Epithelial cell of proximal tubule (primary cell): ENCODE measurements at places on chromosomes 16 and 17. TPM values are rescaled to one million over a fixed set of nuclear protein-coding genes. Genes with fewer than 3 reads are reported as not detected.

DNA sequence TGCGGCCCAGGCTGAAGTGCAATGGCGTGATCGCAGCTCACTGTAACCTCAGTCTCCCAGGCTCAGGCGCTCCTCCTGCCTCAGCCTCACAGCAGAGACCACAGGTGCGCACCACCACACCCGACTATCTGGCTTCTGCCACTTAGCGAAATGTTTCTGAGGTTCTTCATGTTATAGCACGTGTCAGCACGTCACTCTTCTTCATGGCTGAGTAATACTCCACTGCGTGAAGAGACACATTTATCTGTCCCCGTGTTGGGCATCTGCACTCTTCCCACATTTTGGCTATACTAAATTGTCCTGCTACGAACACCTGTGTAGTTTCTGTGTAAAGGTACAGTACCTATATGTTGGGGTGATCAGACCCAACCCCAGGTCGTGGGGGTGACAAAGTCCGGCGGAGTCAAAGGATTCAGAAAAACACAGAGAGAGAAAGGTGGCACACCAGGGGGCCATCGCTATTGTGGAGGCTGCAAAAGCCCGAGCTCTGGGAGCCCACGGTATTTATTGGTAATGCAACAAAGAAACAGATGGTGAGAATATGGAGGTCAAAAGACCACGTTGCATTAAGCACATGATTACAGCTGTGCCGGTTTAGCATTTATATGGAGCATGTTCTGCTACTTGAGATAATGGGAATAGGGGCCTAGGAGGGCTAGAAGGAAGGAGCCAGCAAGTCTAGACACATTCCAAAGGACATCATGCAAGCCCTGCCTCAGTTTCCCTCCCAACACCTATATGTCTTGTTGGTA lies 851 bp upstream of the DPEP1 start:
- DNase-seq: no peak

- no peak for DNase-seq
These were observed 121.6 kb downstream of the NTN1 start for GRCh38 chr17:9142772-9143494.

DNA sequence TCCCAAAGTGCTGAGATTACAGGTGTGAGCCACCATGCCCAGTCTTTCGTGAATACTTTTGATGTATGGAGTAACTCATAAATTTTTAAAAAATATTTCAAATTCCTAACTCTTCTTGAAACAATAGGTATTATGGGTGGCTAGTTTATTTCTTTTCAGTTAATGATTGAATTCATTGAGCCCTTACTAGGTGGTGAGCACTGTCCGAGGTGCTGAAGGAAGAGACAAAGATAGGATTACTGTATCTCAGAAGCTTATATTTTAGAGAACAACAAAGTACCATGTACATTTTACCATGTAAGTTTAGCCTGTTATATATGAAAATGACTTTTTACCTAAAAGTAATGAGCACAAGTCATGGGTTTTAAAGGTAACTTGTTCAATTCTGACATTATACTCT lies 418.3 kb downstream of the NPIPA7 start:
- DNase-seq: no peak

- no peak for DNase-seq
These were observed 13.8 kb downstream of the RIPOR1 start for GRCh38 chr16:67542464-67542863.

- no peak for DNase-seq
These were observed 5.4 kb downstream of the PGS1 start for GRCh38 chr17:78383725-78384471.

GRCh38 chr16:75421820-75422126 lies 11.5 kb downstream of the CFDP1 start:
- no peak for DNase-seq

SRL gene
- total RNA-seq: not detected in 2 replicates

PPP1R27 gene
- 0.17 and 0.36 TPM in 2 replicates for total RNA-seq

EVPLL gene
- total RNA-seq: not detected in 2 replicates

GRCh38 chr16:85078226-85078625 lies 34.0 kb downstream of the CIBAR2 start:
- DNase-seq: no peak

TMIGD1 gene
- total RNA-seq: not detected in 2 replicates

DNA sequence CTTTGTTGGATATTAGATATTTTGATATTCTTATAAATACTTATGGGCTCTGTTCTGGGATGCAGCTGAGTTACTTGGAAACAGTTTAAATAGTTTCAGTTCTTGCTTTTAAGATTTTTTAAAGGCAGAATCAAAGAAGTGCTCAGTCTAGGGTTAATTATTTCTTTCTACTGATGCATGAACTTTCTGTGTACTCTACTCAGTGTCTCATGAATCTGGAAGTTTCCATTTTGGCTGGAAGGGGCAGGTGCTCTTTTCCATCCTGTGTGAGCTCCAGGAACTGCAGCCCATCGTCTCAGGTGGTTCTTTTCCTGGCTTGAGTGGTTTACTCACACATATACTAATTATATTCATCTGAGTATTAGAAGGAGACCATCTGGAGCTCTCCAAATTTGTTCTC lies 61.1 kb upstream of the CPHXL start:
- DNase-seq: no peak

TNFRSF17 gene
- total RNA-seq: not detected in 2 replicates

- no peak for DNase-seq
These were observed 3.7 kb upstream of the HEATR9 start for GRCh38 chr17:35872196-35872980.

- no peak for DNase-seq
These were observed 5.7 kb downstream of the SNX11 start for GRCh38 chr17:48113201-48113676.

DNA sequence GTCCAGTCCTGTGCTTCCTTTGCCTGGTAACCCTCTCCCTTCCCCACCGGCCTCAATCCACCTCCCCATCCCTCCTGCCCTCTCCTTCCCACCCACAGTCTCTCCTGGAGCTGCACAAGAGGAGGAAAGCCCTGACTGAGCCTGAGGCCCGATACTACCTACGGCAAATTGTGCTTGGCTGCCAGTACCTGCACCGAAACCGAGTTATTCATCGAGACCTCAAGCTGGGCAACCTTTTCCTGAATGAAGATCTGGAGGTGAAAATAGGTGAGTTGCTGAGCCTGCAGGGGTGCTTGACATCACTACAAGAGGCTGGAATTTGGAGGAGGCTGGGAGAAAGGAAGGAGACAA lies 1.3 kb downstream of the PLK1 start:
- no peak for DNase-seq

DNA sequence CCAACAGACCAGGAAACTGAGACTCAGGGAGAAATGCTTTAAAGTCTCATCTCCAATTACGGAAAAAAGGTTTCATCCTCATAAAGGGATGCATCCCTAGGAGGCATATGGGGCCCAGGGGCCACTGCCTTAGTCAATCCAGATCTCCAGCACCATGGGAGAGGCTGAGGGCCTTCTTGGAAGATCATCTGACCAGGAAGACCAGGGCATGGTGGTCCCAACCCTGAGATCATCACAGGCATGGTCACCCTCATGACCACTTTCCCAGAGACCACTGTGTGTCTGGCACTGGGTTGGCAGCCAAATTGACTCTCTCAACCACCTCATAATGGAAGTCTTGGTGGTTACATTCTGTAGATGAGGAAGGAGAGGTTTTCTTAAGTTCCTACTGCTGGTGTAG lies 23.4 kb upstream of the CES5A start:
- no peak for DNase-seq

GRCh38 chr16:88548131-88548874 lies 21.9 kb upstream of the ZC3H18 start:
- no peak for DNase-seq

DNA sequence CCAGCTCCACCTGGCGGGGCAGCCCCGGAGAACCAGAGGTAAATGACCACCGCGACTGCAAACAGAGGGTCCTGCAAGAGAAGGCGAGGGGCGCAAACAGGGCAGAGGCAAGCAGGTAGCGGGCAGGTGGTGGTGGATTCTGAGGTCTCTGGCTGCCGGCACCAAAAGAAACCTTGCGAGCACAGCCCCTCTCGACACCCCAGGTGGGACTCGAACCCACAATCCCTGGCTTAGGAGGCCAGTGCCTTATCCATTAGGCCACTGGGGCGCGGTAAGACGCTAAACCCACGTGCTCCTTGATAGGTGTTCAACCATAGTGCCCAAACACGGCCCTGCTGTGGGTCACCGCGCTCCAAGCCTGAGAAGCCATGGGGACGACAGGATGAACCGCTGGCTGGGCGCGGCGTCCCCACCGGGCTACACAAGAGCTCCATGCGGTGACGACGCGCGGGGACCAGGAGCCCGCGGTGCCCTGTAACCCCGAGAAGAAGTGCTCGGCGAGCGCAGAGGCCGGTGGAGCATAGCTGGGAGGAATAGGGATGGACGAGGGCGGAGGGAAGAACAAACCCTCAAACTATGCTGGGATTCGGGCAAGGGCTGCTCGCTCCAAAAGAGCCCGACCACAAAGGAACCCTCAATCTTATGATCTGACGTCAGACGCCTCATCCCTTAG lies 12.4 kb downstream of the ATP5PD start:
- no peak for DNase-seq

MSLN gene
- total RNA-seq: 8.2 and 29.7 TPM in 2 replicates

DNA sequence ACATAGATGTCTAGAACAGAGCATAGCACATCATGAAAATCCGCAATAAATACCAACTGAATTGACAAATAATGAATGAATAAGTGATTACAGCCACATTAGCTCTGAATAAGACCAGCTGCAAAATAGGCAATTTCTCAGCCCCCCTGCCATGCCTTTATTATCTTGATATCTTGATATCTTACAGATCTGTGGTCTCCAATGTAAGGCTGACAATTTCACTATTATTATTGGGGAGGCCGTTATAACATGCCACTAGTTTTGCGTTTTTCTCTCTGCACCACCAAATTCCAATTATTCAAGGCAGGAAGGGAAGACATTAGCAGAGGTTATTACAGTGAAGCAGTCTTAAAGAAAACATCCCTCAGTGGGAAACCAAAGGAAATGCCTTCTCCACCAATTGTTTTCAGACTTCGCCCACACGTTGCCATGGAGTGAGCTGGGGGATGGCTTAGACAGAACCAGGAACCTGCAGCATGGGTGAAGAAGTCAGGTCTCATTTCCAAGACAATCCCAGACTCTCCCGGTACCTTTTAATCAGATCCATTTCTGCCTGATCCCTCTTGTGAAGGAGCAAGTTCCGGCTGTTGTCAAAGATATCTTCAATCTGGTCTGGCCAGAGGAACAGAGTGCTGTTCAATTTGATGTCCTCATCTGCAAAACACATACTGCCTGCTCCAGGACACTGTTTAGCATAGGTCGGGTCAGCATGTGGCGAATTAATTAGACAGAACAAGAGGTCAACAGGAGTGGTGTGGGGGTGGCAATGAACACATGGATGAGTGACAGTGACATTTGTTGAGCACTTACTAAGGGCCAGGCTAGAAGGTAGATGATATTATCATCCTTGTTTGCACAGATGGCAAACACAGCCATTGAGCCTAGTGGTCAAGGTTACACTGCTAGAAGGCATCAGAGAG lies 46.4 kb downstream of the DNAH3 start:
- no peak for DNase-seq

DNA sequence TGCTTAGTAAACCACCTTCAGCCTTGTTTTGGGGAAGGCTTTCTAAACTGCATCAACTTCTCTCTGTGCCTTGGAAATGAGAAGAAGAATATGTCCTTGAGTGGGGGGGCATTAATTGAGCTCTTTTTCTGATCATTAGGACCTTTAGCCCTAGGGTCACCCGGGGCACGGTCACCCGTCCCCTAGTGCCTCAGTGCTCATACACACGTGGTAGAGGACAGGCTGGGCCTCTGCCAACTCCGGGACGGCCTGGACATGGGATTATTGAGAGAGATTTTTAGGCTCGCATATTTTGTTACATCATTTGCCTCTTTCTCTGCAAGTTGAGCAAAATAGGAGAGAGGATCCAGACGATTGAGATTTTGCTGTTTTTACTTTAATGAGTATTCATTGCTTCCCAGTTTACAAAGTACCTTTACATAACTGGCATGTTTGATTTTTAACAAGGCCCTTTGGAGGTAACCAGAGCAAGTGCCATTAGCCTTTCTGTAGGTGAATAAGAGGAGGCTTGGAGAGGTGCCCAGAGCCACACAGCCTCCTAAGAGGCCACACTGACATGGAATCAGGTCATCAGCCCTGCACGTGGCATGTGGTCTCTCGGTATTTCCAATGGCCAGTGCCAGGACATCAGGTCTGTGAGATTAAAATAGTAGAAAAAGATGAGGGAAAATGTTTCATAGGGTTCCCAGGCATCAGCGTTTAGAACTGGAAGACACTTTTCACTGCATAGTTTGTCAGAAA lies 11.1 kb downstream of the PMM2 start:
- no peak for DNase-seq

- DNase-seq: no peak
These were observed 25.1 kb downstream of the TRARG1 start for GRCh38 chr17:1304522-1304921.

DNA sequence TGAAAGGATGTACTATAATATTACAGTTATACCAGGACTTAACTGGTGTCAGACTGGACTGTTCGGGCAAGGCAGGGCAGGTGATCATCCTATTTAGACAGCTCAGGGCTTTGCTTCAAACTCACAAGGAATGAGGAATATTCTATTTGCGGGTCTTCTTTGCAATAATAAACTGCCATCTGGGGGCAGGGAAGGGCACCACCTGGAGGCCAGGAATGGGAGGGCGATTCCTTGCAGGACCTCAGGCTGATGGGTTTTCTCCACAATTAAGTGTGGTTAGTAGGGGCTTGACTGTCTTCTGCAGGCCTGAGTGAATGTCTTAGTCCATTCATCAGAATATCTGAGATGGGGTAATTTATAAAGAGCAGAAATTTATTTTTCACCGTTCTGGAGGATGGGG lies 424.1 kb downstream of the CA10 start:
- no peak for DNase-seq

DNA sequence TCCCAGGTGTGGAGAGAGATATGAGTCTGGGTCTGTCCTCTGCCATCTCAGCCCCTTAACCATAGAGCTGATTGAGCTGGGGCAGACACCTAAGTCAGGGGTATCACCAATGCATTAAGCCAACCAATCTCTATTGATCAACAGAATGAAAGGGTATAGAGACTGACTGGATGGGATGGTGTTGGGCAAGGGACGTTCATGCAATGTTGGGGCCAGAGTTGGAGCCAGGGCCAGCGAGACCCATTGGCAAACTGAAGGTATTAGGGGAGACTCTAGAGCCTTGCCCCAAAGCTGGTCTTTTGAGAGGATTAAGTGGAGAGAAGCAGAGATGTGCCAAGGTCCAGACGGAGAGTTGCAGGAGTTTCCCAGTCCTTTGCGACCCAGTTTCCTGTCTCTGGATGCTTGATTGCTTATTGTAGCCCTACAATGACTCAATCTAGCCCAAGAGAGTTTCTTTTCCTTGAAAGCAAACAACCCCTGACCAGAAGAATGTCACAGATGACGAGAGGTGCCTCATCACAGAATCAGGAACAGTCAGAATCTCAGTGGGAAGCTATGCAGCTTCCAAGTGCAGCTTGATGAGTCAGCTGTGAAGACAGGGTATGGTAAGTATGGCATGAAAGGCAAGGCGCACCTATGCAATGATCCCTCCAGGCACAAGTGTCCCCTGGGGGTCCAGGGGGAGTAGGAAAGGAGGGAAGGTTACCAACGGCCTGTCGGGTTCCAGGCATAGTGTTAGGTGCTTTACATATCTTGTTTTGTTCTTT lies 137.2 kb downstream of the UTP18 start:
- peak; percentile 36 for DNase-seq

- DNase-seq: no peak
These were observed 106.2 kb downstream of the N4BP1 start for GRCh38 chr16:48503779-48504178.
